ENCODE measurements at places on chromosomes 13 and 19.

GRCh38 chr13:26983543-26984320 lies 187.9 kb downstream of the USP12 start:
- DNase-seq, result no peak

DNA sequence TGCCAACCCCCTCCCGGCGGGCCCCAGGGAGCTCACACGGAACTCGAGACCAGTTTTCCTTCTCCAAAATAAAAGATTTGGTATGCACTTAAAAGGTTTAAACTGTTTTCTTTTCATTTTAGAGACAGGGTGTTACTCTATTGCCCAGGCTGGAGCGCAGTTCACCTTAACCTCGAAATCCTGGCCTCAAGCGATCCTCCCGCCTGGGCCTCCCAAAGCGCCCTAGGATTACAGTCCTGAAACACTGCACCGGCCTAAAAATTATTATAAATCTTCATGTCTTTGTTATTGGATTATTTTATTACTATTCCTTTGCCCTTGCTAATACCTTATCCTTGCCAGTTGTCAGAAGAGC lies 553 bp upstream of the SLC7A1 start:
- DNase-seq, result no peak

- DNase-seq, result no peak
Measured at GRCh38 chr13:40101708-40102359, 446.4 kb downstream of the COG6 start.

DNA sequence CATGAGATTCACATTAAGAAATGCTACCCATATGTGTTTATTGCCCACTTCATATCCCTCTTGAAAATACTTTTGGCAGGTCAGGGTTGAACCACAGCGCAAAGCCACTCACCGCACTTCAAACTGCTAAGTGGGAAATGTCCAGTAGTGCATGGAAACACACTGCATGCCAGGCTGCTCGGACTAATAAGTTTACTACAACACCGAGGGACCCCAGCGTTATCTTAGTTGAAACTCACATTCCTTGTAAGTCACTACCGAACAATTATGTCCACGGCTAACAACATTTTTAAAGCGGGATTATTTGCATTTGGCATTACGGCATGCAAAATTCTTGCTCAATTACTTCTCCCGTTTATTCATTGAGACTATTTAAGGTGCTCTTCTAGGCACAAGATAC lies 4.0 kb downstream of the BRD4 start:
- DNase-seq, result no peak

- DNase-seq, result no peak
Measured at GRCh38 chr13:109859898-109860297, 73.5 kb upstream of the IRS2 start.

DNA sequence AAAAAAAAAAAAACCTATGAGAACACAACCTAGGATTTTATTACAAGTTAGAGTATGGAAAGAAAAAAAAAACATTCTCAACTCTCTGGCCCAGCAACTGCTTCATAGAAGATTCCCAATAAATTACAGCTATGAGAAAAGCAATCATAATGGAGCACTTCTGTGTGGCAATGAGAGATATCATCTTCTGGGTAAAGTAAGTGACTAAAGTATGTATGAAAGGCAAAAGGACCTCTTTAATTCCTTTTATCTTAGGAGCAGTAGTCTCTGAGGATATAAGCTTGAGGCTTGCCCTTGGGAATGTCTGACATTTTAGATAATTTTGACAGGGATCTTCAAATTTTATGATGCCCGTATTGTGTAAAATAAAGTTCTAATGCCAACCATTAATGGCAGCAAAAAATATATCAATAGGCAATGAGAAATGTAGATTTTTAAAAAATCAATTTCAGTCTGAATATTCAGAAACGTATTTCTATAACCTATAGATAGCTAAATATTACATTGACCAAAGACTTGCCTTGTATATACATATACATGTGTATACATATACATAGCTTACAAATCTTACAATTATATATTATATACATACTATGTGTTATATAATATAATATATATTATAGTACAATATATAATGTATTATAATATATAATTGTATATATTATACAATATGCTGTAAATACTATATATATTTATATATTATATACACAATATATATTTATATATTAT lies 823.9 kb upstream of the SLITRK1 start:
- no peak for DNase-seq

- no peak for DNase-seq
Measured at GRCh38 chr13:93116809-93117208, 109.8 kb upstream of the GPC6 start.

- DNase-seq, result no peak
Measured at GRCh38 chr19:43735957-43736356, 18.8 kb downstream of the SMG9 start.

GRCh38 chr13:89432997-89433396 lies 1761.8 kb downstream of the SLITRK5 start:
- DNase-seq, result no peak

GRCh38 chr19:46521241-46521868 lies 25.7 kb upstream of the PNMA8B start:
- no peak for DNase-seq

DNA sequence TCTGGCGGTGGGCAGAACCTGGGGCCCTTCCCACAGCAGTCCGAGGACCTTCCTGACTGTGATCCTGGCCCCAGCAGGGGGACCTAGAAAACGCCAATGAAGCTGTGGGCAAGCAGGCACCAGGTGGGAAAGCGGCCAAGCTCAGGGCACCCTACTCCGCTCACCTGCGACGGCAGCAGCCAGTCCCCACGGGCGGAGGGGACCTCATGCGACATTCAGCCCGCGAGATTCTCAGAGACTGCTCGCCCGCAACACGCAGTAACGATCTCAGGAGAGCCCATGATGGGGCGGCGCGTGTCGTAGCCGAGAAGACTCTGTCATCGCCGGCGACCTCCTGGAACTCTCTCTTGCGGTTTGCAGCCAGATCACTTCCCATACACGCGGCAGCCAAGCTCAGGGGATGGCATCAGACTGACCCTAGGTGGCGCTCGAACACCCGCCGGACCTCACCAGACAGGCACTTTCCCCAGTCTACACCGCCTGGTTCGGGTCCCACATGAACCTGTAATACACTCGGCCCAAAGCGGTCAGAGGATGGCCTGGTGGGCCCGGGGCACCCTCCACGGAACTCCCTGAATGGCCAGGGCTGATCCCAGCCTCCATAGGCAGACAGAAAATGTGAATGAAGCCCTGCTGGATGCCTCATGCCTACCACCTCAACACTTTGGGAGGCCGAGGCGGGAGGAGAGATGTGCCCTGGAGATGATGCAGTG lies 26.5 kb downstream of the MAN2B1 start:
- DNase-seq, result peak; percentile 55

GRCh38 chr19:49637821-49638738 lies 1.9 kb downstream of the RRAS start:
- no peak for DNase-seq

GRCh38 chr13:62444805-62445204 lies 1029.2 kb upstream of the PCDH20 start:
- no peak for DNase-seq

DNA sequence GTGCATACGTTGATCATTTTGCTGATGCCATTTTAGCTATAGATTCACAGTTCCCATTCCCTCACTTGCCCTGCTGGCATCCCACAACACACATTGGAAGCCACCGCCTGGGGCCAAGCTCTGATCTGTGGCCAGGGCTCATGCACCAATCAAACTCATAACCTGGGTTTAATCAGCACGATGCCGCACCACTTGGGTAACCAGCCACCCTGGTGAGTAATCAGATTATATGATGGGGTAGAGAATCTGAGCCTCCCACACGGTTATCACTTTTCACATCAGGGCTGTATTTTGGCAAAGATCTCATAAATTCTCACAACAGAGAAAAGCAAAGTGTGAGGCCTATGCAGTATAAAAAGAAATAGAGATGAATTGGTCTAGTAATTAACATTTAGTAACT lies 66.0 kb upstream of the TNFRSF19 start:
- no peak for DNase-seq

DNA sequence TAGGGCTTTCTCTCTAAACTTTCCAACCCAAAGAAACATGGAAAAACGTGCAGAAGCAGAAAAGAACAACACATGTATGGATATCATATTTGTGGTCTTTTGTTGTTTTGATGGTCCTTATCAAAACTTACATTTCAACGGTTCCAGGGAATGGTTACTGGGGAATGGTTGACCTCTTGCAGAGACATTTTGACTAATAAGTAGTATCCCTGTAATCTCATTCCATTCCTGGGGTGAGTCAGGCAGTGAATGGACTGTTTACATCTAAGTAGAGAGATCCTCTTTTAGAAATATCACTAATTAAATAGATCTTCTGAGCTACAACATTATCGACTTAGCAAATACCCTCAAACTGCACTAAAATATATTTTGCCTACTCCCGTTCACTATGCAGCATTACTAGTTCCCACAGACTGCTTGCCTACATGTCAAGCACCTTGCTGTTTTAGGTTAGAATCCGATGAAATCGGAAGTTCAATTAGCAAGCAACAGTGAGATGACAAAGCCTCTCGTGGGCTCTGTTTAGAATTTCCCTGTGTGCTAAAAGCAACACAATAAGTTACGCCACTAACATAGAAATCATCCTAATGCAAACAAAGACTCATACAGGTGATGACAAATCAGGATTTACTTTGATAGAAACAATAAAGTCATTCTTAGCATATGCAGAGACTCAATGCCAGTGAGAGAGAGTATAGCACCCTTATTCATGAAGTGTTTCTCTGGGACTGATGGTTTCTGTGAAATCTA lies 797.7 kb upstream of the ARGLU1 start:
- DNase-seq, result no peak

GRCh38 chr19:8703223-8703622 lies 4.6 kb upstream of the ACTL9 start:
- DNase-seq, result no peak

- DNase-seq, result no peak
Measured at GRCh38 chr19:56377105-56377924, 16.0 kb downstream of the ZNF582 start.
